ENCODE measurements at places on chromosomes 3 and 15. TPM values are rescaled to one million over a fixed set of nuclear protein-coding genes. Genes with fewer than 3 reads are reported as not detected.

- DNase-seq: peak; percentile 93
Measured at GRCh38 chr3:106813742-106814141, 563.5 kb upstream of the CCDC54 start.

GRCh38 chr15:43253431-43254403 is 13.0 kb downstream of the TGM5 start:
- peak; percentile 30 for DNase-seq

GRCh38 chr3:134857776-134858362 is 62.8 kb downstream of the EPHB1 start:
- no peak for DNase-seq

DNA sequence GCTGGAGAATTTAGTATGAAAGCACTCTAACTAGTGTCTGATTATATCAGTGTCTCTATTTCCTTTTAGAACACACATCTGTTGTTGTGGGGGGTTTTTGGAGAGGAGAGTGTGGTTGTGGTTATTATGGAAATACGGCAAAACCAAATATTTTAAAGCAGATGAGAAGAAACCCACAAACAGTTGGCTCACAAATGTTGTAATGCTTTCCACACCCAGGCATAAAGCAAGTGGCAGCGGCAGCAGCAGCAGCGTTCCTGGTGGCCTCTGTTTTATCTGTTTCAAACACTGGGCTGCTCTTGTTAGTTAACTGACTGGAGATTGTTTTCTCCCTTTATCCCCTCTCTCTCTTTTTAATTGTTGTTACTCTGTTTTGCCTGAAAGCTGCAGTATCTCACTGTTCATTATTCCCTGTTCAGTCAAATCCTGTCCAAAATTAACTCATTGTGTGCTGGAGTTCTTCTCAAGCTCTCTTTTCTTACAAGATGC is 1045.5 kb upstream of the NR2F2 start:
- DNase-seq: peak; percentile 88

- no peak for DNase-seq
Measured at GRCh38 chr15:40450047-40450446, 9.3 kb downstream of the BAHD1 start.

The UQCRC1 gene
- 138 TPM for total RNA-seq

- DNase-seq: peak; percentile 84
Measured at GRCh38 chr3:11591391-11592282, 52.1 kb downstream of the VGLL4 start.

- DNase-seq: no peak
Measured at GRCh38 chr3:174132421-174133042, 726.6 kb upstream of the NAALADL2 start.

DNA sequence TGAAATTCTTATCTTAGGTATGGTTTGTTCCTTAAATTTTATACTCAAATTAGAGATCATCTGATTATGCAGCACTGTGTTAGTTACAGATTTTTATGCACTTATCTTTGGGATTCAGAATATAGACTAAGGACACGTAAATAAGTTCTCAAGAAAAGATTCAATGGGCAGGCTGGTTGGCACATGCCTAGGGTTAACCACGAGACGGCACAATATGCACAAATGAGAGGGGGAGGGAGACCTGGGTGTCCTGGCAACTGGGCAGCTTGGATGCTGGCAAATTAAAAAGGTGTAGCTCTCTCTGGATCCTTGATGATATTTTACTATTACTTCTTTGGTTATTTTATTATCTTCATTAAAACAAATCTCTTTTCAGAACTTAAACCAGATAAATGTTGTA is 672 bp downstream of the AADAC start:
- no peak for DNase-seq

DNA sequence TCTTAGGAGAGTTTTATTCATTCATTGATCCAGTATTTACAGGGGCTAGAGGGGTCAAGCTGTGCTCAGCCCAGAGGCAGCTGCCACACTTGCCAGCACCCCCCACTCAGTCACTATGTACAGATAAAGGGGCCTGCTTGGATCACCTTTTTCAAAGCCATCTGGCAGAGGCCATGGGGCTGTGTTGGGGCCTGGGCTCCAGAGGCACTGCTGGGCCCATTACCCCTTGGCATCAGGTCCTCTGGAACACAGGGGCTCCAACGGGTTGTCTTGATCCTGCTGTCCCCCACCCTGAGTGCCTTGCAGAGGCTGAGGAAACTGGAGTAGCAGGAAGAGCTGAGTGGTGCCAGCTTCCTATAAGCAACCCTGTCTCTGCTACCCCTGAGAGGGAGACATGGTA is 43.9 kb downstream of the SEMA3G start:
- DNase-seq: no peak

DNA sequence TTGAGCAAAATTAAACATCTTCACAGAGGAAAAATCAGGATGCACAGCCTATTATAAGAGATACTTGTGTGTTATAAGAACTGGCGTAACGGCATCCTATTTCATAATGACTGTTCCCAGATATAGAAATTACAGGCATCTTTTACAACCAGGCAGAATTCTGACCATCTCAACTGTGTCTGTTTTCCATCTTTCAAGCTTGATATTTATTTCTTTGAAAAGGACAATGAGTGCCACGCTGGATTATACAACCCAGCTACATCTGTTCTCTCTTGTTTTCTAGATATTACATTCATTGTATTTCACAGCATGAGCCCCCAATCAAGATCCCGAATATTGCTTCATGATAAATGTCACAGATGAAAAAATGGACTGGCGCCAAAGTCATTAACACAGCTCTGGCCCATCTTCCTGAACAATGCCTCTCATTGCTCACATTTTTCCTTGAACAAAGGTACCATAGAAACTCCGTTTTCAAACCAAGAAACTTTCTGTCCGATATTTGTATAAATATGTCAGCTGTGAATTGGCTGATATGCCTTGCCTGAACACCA is 420.6 kb downstream of the TBL1XR1 start:
- DNase-seq: no peak

DNA sequence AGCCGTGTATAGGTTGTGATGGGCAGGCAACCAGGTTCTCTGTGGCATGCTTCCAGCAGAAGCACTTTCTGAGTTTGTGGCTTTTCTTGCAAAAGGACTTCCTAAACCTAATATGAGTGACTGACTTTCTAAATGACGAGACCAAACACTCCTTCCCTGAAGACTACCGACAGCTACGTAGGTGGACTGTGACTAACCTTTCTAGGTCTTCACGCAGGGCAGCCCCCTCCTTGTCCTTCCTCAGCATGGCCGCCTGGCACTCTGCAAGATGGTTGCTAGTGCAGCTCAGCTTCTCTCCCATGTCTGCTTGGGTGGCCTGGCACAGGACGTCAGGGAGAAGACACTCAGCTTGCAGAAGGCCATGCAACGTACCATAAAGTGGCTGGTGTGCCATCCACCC is 20.9 kb downstream of the CXCR6 start:
- no peak for DNase-seq

GRCh38 chr15:94397337-94397736 is 166.0 kb downstream of the MCTP2 start:
- no peak for DNase-seq

- no peak for DNase-seq
Measured at GRCh38 chr3:58955308-58955707, 94.5 kb downstream of the CFAP20DC start.

- no peak for DNase-seq
Measured at GRCh38 chr15:74511583-74511982, 29.4 kb upstream of the ARID3B start.

GRCh38 chr3:44666346-44666745 is 17.8 kb downstream of the ZNF35 start:
- no peak for DNase-seq

The CPLX3 gene
- total RNA-seq: not detected

GRCh38 chr3:84265768-84266167 is 693.0 kb upstream of the CADM2 start:
- DNase-seq: no peak

- DNase-seq: no peak
Measured at GRCh38 chr3:118766306-118766669, 268.4 kb downstream of the IGSF11 start.

DNA sequence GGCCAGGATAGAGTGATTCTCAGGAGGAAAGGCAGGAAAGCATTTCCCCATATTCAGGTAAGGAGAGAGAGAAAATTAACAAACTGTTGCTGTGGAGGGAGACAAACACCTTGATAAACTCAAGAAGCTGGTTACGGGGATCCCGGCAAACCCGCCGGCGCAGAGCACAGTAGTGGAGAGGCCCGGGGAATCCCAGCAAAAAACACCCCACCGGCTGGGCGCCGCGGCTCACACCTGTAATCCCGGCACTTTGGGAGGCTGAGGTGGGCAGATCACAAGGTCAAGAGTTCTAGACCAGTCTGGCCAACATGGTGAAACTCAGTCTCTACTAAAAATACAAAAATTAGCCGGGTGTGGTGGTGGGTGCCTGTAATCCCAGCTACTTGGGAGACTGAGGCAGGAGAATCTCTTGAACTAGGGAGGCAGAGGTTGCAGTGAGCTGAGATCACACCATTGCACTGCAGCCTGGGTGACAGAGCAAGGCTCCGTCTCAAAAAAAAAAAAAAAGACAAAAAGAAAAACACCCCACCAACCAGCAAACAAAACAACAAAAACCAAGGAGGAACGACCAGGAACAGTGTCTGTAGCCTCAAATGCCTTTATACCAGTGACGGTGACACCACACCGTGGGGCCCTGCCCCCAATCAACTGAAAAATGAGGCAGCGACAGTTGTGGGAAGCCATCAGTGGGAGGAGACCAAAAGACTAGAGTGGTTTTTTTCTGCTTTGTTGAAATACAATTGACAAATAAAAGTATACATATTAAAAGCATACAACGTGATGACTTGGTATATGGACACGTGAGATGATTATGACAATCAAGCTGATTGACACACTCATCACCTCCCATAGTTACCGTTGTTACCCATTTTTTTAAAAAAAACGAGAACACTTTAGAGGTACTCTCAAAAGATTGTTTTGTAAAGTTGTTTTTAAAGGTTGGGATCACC is 40.2 kb upstream of the IDH2 start:
- no peak for DNase-seq

GRCh38 chr3:45640724-45641361 is 46.3 kb downstream of the LIMD1 start:
- no peak for DNase-seq

GRCh38 chr3:114332342-114333179 is 38.7 kb downstream of the TIGIT start:
- no peak for DNase-seq

DNA sequence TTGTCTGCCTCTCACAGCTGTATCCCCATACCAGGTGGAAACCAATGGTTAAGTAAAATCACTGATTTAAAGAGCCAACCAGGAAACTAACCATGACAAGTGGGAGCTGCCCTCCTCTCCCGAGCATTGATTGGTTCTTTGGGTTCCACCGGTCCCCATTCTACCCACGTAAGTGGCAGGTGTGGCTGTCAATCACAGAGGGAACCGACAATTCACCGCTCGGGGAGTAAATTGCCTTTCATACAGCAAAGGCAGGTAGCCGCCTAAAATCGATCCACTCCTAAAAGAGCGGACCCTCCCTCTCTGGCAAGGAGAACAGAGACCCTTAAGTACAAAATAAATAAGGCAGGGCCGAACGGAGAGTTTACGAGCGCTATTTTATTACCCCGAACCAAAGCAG is 1.2 kb downstream of the ERC2 start:
- DNase-seq: peak; percentile 89

The LRRIQ4 gene
- 0.09 TPM for total RNA-seq

- DNase-seq: no peak
Measured at GRCh38 chr3:70011582-70011981, 12.0 kb downstream of the SAMMSON start.

DNA sequence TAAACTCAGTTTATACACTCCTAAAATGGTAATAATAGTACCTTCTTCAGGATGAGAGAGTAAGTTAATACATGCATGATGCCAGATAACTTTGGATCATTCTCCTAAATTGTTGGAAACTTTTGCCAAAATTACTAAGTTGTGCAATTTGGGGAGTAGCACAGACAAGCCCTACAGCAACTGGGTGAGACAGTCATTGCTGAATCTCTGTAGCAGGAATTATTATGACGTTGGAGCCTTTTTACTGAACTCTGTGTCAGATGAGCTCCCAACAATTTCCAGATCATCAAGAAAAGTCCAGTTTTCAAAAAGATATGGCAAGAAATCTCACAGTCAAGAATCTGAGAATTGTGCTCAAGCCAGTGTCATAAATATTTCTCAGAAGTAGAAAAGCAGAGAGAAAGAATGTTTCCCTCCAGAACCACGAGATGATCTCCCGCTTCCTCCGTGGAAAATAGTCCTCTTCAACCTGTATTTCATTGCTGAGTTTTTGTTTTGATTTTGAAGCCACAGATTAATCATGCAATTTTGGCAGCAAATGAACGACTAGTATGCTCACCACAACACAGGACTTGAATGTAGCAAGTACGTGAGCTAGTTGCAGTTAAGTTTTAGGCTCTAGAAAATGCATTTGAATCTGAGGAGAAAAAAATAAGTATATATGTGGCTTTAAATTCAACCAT is 485.4 kb downstream of the CNTN6 start:
- DNase-seq: peak; percentile 53
